Activated T-cell treated with anti-CD3 and anti-CD28 coated beads for 48 hours (primary cell): ENCODE measurements at places on chromosomes 1 and 21.

DNA sequence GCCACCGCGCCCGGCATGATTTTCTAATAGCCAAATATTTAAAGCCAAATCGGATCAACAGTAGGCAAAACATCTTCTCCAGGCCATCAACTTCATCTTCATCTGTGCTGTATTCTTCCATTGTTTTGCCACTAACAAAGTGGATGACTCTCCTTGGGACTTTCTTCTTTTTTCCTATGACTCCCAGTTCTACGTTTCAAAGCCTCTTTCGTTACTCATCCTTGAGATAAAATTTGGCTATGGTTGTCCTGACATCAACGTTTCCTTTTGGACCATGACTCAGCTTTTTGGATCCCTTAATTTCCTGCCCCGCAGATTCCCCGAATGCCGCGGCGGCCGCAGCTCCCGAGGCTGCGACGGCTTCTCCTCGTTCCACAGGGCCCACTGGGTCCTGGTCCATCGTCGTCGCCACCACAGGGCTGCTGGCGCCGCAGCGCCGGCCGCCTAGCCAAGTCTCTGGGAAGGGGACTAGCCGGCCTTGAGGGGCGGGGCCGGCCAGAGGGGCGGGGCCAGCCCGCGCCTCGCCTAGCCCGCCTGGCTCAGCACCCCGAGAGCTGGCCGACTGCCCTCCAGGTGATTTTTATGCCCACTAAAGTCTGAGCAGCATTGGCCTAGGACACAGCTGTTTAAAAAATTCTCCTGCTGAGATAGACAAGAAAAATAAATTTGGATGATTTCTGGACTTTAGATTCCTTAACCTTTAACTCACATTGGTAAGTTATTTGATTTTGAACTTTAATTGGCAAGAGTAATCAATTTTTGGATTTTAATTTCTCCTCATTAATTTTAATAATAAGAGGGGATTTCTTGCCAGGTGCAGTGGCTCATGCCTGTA, 93.9 kb downstream of the ADCY10 start:
- DNase-seq: peak; percentile 43

DNA sequence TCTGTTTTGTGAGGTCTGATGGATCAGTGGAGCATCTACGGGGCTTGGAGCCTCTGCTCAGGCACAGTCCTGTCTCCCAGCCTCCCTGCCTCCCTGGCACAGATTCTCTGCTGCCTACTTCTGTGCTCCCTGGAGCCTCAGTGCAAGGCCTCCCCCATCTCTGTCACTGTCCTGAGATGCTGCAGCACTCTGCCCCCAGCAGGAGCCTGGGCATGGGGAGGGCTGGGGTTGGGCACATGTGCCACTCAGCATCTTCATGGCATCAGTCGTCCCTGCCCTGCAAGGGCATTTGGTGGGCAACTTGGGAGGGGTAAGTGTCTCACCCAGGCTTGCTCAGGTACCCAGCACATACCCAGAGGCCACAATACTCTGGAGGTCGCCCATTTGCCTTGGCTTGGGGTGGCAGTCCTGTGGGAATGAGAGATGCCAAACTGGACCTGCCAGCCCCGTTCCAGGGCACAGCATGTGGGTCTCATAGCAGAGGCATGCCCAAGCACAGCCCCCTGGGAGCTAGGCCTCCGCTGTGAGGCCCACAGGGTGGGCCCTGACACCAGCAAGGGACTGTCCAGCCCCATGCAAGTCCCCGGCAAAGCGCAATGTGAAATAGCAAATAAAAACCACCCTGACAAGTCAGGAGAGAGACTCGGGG, 28.7 kb downstream of the PADI3 start:
- no peak for DNase-seq

GRCh38 chr21:41717573-41718330, 49.1 kb downstream of the RIPK4 start:
- no peak for DNase-seq

DNA sequence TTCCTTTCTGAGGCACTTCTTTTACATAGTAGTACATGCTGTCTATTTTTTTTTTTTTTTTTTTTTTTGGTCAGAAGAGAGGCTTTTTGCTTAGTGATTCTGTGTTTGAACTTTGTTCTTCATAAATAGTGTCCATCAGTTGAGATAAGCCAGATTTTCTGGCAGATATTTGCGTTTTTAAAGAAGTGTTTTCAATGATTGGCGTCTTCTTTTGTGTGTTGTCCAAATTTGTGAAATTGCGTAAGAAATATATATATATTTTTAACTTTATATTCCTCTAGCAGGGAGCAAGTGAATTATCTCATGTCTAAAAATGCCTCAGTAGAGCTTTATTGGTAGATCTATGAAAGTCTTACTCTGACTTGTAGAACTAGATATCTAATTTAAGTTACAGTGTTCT, 28.3 kb downstream of the NEK7 start:
- no peak for DNase-seq

DNA sequence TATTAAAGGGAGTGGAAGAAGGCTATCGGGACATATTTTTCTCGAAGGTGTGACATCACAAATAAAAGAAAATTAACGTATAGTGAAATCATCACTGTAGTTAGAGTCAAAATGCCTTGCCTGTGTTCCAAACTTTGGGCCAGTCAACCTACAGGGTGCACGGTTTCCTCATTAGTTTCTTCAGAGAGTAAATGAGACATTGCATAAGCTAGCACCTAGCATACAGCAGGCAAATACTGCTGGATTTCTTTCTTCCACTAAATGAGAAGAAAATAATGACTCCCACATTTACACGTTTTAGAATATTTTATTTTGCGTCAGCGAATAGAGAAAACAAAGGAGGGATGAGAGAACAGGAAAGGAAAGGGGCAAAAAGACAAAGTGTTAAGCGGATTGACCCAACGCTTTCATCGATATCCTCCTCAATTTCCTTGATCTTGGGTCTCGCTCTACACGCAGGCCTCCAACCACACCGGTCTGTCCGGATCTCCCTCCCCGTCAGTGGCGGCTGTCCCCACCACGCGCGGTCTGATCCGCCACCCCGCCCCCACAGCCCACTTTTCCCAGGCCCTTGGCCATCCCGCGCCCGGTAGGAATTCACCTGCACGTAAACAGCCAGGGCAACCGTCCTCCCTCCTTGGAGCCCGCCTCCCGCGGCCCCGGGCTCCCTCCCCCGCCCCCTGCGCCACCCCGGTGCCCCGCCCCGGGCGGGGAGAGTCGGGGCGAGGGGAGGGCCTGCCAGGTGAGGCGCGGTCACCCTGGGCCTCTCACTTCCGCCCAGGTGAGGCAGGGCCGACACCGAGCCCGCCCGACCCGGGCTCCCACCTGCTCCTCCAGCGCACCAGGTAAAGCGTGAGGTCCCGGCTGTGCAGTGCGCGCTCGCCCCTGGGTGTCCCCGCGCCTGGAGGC, at the start of gene PATJ:
Gene PATJ (plus strand): TSS at position 770 of the 909 bp plus-strand sequence. CDS start 20,413 bp downstream, outside the sequence.
- peak; percentile 46 for DNase-seq

- DNase-seq: no peak
These were observed 258.2 kb upstream of the DUSP10 start for GRCh38 chr1:222000131-222000530.

DNA sequence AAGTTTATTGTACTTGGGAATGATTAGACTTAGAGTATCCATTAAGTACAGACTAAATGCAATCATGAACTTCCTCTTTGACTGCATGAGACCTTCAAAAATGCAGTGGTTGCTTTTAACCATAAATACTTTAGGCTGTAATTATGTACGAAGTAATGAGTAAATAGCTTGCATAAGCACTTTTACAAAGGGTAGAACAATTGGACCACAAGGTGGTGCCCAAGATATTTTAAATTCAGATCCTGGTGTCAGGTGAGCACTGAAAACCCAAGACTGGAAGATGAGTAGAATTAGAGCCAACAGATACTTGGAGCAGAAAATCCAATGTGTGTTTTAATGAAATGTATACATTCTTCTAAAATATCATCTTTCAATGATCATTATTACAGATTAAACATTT, 43.4 kb upstream of the RHOU start:
- DNase-seq: no peak

- no peak for DNase-seq
These were observed 6.3 kb upstream of the SELENON start for GRCh38 chr1:25793585-25794170.

DNA sequence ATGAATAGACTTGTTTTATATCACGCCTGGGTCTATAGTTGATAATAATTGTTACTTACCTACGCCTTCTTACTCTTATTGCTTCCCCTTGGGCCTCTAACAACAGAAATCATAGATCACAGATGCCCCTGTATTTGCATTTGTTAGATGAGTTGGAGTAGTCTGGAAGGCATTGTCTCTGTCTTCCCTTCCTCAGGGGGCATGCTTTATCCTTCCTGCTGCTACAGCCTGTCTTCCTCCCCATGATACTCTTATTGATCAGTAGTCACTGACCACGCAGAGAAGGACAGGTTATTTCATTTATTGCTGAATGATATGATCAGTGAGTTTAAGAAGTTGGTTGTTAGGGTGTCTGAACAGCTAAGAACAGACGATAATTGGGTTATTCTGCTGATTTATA, 98.4 kb downstream of the DNM3 start:
- no peak for DNase-seq

- no peak for DNase-seq
These were observed 6.3 kb downstream of the PFDN2 start for GRCh38 chr1:161111527-161111926.

DNA sequence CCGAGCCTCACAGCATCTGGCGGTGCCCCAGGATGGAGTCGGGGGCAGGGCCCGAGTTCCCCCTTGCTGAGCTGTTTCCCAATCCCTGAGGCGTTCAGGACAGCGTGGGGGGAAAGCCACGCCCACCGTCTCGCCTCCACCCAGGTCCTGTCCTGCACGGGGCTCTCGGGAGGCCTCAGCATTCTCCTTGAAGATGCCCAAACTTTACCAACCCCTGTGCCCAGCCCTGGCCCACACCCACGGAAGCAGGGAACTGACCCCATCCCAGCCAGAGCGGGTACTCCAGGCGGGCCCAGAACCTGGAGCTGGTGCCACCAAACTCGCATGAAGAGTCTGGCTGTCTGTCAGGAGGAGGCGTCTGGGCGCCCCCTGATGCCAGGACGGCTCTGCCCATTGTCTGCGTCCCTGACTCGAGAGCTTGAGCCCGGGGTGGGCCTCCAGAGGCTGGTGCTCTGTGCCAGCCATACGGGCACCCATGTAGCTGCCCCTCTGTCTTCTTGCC, 35.3 kb upstream of the POFUT2 start:
- DNase-seq: no peak

DNA sequence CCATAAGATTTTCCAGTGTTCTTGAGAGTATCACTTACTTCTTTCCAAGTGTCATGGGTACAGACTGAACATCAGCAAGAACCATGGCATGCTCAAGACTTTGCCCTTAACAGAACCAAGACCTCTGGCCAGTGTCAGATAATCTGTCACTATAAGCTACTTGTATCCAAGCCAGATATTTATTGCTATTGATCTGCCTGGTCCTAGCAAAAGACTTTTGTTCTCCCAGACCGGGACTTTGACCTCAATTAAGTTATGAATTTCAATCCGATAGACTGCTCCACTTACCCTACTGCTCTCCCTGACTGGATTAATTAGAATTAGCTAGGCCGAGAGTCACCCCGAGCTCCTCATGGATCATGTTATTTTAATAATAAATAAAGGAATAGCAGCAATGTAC, 129.6 kb downstream of the ACBD6 start:
- no peak for DNase-seq

DNA sequence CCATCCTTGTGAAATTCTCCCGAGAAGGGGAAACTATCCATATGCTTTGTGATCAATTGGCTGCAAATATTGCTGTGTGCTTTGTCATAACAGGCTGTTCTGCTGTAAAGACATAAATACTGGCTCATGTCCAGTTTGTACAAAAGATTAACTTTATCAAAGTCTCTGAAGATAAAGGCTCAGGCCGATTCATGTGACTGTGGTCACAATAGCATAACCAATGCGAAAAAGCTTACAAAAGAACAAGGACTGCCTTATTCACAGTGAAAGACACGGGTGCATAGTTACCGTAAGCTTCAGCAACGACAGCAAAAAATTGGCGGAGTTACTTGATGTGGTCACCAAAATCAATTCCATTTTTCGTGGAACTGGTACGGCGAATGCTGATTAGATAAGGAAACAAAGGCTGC, 173.6 kb upstream of the CHRM3 start:
- DNase-seq: no peak

GRCh38 chr1:24919791-24920532, 10.1 kb downstream of the RUNX3 start:
- peak; percentile 68 for DNase-seq

GRCh38 chr1:233294913-233295236, 650 bp downstream of the PCNX2 start:
- peak; percentile 16 for DNase-seq

DNA sequence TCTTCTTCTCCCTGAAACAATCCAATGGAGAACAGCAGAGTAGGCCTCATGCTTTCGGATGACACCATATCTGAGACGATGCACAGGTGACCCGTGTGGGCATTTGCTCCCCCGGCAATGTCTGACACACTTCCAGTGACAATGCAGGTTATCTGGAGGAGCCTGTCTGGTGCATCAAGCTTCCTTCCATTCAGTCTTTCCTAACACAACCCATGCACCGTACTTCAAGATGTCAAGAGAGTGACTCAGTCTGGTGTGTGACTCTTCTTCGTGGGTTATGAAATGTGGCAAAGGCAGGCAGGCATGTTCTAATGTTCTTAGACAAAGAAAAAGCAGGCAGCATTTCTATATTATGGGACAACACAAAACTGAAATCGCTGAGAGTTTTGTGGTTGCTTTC, 159.1 kb downstream of the EDEM3 start:
- no peak for DNase-seq

- DNase-seq: no peak
These were observed 4.9 kb downstream of the MOB3C start for GRCh38 chr1:46611691-46612221.

DNA sequence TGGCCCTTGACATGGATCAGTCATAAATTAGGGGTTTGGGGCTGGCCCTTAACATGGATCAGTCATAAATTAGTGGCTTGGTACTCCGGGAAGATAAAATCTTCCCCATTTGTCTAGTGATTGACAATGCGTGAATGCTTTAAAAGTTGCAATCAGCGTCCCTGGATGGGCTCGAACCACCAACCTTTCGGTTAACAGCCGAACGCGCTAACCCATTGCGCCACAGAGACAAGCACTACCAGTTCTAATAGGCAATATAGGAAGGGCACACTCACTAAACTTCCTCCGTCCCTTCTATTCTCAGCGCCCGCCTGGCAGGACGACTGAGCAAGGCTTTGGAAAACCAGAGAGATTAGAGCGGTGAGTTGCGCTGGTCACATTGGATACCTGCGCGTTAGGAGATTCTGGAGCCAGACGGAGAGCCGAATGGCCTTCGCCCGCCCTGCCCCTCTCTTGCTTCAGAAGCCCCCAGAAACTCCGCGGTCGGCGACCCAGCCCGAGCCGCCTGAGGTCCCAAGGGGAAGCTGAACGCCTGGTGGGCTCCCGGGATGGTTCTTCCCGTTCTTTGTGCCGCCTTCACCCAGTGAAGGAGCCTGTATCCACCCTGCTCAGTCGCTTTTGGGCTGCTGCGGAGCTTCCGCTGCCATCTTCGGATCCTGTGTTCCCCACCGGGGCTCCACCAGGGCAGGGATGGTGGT, 235.9 kb downstream of the FAM72C start:
- DNase-seq: peak; percentile 5
